Left ventricle myocardium superior (tissue), 1 donor: ENCODE measurements at places on chromosomes 5 and 9. TPM values are rescaled to one million over a fixed set of nuclear protein-coding genes. Genes with fewer than 3 reads are reported as not detected.

GRCh38 chr9:133104718-133105460 is 16.2 kb downstream of the RALGDS start:
- DNase-seq, result no peak

Gene GNA14
- 1.7 TPM for total RNA-seq

Gene FABP6
- total RNA-seq, result 3.3 TPM

- peak; percentile 16 for DNase-seq
Measured at GRCh38 chr9:133520121-133520835, 4.5 kb downstream of the MYMK start.

- no peak for DNase-seq
Measured at GRCh38 chr5:101278917-101279316, 375.8 kb upstream of the ST8SIA4 start.

DNA sequence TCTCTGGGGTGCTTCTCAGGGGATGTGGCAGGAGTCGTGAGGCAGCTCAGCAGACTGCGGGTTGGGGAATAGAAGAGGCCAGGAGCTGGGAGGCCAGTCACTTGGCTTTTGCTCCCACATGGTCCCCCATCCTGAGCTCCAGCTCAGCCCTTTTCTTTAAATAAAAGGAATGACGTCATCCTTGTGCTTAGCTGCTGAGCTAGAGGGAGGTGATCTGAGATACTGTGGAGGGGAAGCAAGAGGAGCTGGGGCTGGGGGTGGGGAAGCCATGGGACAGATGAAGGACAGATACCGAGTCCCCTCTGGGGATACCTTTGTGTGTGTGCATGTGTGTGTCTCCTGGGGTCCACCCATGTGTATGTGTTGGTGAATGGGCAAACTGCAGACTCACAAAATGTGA is 89.0 kb upstream of the ARAP3 start:
- DNase-seq, result no peak

DNA sequence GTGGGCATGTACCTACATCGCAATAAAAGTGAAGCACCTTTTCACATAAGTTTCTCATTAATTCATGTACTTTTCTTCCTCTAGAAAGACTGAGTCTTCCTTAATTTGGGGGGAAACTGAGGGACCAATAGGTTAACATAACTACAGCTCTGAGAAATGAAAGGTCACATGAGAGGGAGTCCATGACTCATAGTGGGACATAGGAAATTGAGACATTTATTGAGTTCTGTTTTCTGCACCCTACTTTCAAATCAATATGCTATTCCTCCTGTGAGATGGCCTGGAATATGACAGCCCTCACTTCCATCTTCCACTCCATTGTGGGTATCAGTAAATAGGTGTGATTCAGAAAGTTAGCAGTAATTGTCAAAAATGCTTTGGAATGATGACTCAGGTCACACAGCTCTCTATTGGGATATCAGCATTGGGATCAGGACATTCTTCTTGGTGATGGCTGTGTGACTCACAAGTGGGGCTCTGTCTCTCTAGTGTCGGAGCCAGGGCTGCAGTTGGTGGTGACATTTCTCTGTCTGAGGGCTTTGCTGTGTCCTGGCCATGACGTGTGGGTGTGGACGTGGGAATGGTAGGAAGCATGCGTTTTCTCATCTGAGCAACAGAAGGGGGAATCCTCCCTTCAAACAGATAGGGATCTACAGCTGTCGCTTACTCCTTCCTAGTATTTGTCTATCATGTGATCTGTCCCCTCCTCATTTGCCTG is 125.0 kb downstream of the TRIO start:
- no peak for DNase-seq

DNA sequence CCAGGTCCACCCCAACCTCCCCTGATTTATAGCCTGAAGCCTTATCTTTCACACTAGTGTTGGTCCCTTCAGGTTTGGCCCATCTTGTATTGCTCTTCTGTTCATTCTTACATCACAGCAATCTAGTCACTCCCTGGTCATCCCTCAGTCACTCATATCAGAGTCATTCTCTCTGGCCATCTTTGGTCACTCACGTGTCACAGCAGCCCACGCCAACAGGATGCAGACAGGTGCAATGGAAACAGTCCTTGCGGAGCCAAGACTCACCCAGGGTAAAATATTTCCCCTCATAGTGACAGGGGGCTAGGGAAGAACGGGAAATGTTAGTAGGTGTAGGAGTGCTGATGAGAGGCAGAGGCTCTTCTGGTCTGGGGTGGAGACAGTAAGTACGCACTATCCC is 610 bp downstream of the MSMP start:
- DNase-seq, result no peak

GRCh38 chr5:64210866-64211265 is 45.2 kb downstream of the RNF180 start:
- DNase-seq, result no peak

Gene TMEM215
- total RNA-seq, result not detected

- DNase-seq, result peak; percentile 67
Measured at GRCh38 chr9:130977811-130978221, 31.2 kb upstream of the LAMC3 start.

GRCh38 chr5:148786456-148786855 is 40.0 kb upstream of the ADRB2 start:
- DNase-seq, result no peak
